Suprapubic skin (tissue), 4 donors: ENCODE measurements at places on chromosomes 6 and 20.

DNA sequence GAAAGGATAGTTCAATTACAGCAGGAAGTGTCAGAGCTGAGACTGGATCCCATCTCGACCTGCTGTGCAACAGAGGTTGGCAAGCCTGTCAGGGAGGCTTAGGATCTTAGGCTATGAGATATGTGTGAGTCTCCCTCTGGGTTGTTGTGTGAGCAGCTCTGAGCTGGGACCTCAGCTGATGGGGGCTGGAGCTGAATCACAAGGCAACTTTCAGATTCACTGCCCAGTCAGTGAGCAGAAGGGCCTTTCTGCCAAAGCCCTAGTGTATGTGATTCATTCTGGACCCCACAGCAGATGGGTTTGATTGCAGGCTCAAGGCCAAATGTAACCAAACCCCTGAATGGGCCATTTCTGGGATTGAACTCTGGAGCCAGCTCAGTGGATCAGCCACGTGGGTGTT lies 4.5 kb downstream of the PI3 start:
- DNase-seq, result no peak

- DNase-seq, result no peak
Measured at GRCh38 chr20:62287759-62288534, 14.8 kb upstream of the ADRM1 start.

GRCh38 chr6:157536223-157536545 lies 155.2 kb downstream of the ZDHHC14 start:
- DNase-seq, result no peak

- no peak for DNase-seq
Measured at GRCh38 chr6:44837741-44838140, 450.2 kb downstream of the CDC5L start.
